Activated CD4-positive, CD25-positive, alpha-beta regulatory T cell treated with anti-CD3 and anti-CD28 coated beads, Interleukin-2, amount 50 U/mL, for 24 hours (primary cell): ENCODE measurements at places on chromosomes 2 and 18.

DNA sequence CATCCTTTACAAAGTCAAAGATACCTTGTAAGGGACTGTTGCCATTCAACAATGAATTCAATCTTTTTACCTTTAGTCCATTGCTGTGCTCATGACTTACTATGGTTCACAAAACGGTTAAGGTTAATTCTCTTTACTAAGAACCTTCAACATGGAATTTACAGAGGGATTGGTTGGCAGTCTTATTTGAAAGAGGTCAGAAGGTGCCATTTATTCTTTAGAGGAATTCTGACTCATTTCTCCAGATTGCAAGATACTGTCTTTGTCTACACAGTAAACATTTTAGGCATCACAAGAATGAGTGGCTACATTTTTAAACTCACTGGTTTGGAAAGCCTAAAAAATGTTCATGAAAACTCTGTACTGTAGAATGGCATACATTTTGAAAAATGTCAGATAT, 17.4 kb downstream of the KCNH7 start:
- ATAC-seq, result no peak

DNA sequence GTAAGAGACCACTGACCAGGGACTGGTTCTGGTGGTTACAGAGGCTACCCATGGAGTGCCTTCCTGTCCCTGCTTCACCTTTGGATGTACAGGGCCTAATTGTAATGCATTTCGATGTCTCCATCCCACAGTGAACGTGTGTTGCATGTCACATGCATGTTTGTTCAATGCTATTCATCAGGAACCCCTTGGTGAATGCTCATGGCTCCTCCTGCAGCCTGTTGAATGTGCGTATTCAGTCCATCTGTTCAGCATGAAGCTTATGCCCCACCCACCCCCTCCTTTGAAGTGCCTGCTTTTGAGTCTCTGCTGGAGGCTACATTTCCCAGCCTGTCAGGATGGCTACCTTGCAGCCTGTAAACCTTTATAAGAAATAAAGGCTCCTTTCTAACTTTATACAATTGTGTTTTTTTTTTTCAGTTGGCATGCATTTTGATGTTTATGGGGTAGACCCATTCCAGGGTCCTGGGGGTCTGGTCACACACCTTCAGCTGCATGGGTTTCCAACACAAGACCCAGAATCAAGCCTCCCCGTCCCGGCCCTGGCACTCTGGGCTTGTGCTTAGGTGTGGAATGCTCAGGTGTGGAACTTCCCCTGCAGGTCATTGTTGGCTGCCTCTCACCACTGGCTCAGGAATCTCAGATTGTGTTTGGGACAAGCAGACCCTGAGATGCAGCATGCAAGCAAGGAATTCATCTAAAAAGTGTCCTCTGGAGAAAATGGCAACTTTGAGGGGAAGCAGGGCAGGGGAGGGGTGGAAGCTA, 238.8 kb upstream of the HDAC4 start:
- no peak for ATAC-seq

GRCh38 chr18:66211749-66212148, 392.1 kb downstream of the CDH19 start:
- ATAC-seq, result no peak

GRCh38 chr2:190863946-190864345, 16.7 kb upstream of the GLS start:
- no peak for ATAC-seq

DNA sequence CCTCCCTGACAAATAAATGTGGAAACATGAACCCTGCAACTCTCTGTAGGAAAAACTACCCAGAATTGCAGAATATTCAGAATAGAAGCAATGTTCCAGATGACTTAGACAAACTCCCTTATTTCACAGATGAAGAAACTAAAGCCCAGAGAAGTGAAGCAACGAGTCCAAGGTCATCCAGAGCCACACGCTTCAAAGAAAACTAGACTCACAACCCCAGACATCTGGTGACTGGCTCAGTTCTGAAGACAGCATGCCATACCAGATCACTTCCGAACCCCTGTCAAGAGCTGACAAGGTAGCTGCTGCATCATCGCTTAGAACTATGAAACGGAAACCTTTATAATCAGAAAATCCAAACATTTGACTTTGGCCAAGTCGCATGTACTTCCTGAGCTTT, 101.3 kb downstream of the PID1 start:
- no peak for ATAC-seq

GRCh38 chr2:145116834-145117725, 597.2 kb upstream of the ZEB2 start:
- no peak for ATAC-seq

DNA sequence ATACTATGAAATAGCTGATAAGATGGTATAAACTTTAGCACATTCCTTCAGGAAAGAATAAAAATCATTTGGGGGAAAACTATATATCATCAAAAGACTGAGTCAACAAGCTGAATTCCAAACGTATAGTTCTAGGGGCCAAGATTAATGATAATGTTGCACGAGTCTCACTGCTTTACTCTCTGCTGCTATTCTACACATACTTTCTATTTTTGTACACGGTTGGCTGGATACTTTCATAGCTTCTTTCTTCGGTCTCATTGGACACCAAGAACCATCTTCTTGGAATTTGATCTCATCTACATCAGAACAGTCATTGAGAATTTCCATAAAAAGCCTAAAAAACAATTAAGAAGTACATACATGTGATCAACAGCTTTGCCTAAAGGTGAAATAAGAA, 72.7 kb upstream of the ST8SIA5 start:
- ATAC-seq, result no peak

DNA sequence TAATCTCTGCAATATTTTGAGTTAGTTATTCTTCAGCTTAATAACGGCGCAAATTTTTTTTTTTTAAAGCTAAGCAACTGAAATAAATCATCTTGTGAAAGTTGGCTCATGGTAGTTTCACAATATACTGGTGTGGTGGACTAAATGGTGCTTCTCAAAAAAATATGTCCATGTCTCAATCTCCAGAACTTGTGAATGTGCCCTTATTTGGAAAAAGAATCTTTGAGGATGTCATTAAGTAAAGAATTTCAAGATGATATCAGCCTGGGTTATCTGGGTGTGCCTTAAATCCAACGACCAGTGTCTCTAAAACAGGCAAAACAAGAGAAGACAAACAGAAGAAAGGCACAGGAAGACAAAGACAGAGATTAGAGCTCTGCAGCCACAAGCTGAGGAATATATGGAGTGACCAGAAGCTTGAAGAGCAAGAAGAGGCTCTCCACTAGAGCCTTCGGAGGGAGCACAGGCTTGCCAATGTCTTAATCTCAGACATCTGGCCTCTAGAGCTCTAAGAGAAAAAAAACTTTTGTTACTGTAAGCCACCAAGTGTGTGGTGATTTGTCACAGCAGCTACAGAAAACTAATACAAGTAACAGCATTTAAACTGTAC, 71.4 kb downstream of the HNMT start:
- no peak for ATAC-seq

DNA sequence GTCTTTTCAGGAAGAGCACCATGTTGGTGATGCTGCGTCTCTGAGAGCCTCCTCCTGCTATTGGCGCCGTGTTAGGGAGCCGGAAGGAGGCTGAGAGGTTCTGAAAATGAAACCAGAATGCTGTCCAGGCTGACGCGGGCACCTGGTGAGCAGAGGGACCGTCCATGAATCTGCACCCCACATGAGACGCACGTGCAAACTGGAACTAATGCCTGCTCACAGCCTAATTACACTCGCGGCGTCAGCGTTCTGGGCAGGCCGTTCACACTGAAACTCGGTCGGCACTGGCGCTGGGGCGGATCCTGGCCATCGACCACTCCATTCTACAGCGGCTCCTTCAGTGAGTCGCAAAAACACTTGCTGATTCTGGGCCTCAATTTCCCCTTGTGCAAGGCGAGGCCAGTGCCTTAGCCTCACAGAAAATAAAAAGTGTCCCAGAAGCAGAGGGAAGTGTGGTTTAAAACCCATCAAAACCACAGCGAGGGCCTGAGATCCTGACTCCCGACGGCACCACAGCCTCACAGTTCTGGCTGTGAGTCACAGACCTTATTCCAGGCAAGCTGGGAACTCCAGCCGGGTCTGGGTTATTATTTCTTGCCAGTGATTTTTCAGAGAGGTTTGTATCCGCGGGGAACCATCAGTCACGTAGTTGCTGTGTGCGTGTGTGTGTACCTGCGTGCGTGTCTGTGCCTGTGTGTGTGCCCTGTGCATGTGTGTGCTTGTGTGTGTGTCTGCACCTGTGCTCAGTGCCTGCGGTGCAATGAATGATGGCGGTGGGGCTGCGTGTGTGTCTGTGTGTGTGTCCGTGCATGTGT, 49.1 kb upstream of the CTDP1 start:
- ATAC-seq, result no peak

DNA sequence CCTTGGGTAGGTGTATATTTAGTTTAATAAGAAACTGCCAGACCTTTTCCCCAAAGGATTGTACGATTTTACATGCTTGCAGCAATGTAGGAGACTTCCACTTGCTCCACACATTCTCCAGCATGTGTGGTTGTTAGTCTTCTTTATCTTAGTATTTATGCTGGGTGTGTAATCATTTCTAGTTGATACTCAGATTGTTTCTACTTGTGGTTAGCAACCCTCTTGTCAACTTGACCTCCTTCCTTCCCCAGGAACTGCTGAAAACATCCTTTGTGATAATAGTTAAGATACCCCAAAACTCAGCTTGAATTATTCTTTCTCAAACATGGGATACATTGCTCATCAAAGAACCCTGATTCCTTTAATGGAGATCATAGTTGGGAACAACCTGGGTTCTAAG, 37.2 kb upstream of the CYBRD1 start:
- no peak for ATAC-seq

- no peak for ATAC-seq
These were observed 2.9 kb downstream of the ZFAND2B start for GRCh38 chr2:219209236-219210195.

GRCh38 chr2:119419065-119419464, 12.6 kb upstream of the TMEM37 start:
- ATAC-seq, result no peak

DNA sequence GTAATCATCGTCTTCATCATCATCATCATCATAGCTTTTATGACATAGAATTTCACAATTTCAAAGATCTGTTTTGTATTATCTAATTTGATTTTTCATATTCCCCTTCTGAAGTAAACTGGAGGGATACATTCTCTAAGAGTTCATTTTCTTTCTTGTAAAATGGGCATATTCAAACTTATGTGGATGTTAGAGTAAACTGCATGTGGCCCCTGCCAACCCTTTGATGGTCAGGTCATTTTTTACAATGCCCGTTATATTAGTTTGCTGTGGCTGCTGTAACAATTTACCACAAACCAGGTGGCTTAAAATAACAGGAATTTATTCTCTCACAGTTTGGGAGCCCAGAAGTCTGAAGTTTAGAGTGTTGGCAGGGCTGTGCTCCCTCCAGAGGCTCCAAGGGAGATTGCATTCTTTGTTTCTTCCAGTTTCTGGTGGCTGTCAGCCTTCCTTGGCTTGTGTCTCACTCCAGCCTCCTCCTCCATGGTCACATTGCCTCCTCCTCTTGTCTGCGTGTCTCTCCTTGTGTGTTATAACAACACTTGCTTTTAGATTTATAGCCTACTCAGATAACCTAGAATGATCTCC, 127.5 kb upstream of the MMADHC start:
- ATAC-seq, result no peak

DNA sequence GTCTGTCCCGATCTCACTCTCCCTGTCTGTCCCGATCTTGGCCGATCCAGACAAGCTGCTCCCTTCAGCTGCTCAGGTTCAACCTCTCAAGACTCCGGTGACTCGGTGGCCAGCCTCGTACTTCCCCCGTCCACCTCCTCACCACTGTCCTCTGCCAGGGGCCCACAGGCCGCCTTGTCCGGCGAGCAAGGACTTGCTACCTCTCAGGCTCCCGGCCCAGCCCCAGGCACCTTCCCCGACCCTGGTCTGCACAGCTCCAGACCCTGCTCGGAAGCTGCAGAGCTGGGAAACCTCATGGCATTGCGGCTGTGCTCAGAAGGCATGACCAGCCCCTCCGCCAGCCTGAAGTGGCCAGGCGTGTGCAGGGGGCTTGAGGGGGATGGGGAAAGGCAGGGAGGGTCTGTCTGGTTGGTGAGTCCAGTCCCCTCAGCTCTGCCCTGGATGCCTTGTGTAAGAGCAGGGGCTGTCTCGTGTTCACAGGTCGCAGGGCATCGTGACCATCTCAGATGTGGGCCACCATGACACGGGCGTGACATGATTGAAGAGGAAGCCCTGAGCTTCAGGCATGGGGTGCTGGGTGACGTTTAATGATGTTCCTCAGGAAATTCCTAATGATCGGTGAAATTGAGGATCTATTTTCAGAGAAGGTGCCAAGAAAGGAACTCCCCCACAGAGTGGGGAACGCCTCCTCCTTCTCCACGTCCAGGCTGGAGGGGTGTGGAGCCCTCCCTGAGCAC, 121.2 kb upstream of the CTDP1 start:
- no peak for ATAC-seq

- no peak for ATAC-seq
These were observed 113.3 kb downstream of the DNAH6 start for GRCh38 chr2:84629550-84629949.

- peak; percentile 48 for ATAC-seq
These were observed 50.1 kb upstream of the ITM2C start for GRCh38 chr2:230814616-230815015.

- ATAC-seq, result no peak
These were observed 105.0 kb downstream of the NEDD4L start for GRCh38 chr18:58148954-58149471.

DNA sequence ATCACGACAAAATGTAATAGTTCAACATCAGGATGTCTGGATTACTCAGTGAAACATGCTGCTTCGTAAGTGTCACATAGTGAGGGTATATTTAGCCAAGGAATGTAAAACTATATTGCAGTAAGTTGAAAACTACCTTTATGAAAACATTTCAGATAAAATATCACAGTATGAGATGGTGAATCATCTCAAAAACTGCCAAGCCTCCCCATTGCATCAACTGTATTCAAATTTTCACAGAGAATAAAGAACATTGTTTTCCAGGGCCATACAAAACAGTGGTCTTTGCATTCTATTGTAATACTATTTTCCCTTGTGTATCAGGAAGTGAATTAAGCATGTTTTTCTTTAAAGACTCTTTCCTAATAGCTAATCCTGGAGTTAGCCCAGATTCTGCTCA, 47.6 kb upstream of the MSTN start:
- ATAC-seq, result no peak

DNA sequence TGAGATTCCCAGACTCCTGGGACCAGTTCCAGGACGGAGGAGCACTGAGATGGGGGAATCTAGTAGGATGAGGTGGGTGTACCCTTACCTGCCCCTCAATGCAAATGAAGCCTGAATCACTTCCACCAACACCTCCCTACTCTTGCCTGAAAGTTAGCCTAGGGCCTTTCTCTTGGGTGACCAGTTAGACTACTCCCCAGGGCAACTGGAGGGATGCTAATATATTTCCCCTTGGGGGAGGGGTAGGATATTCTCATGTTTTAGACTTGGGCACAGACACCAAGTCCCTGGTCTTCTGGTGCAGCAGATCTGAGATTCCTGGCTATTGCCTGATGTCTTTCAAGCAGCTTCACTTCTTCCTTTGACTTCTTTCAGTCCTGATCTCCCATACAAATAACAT, 334.5 kb downstream of the ALK start:
- ATAC-seq, result no peak

- no peak for ATAC-seq
These were observed 2798.7 kb upstream of the TEKT4 start for GRCh38 chr2:92072461-92073035.
